Cortex of kidney (tissue), 1 donor: ENCODE measurements at places on chromosomes 2 and 18.

DNA sequence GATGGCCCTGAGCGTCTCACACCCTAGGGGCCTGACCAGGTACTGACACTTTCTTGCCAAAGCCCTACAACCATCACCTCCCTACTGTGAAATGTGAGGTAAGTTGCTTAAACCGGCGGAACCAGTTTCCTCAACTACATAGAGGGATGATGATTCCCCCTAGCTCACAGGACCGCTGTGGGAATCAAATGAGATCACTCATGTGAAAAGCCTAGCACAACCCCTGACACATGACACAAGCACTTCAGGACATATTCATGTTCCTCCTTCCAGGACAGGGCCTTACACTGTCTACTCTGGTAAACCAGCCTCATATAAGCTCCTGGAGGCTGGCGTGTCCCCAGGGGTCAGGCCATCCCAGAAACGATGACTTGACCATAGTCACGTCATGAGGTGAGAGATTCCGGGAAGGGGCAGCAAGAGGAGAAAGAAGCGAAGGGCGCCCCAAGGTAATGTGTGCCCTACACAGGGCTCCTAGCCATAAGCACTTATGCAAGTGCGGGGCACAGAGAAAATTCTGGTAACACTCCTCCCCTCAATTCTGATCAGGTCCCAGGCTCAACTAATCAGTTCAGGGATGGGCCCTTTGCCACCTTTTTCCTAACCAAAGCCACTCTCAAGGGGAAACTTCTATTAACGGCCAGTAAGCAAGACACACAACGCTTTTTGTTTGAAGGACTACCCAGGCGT is 49.5 kb downstream of the C2orf42 start:
- DNase-seq: no peak

DNA sequence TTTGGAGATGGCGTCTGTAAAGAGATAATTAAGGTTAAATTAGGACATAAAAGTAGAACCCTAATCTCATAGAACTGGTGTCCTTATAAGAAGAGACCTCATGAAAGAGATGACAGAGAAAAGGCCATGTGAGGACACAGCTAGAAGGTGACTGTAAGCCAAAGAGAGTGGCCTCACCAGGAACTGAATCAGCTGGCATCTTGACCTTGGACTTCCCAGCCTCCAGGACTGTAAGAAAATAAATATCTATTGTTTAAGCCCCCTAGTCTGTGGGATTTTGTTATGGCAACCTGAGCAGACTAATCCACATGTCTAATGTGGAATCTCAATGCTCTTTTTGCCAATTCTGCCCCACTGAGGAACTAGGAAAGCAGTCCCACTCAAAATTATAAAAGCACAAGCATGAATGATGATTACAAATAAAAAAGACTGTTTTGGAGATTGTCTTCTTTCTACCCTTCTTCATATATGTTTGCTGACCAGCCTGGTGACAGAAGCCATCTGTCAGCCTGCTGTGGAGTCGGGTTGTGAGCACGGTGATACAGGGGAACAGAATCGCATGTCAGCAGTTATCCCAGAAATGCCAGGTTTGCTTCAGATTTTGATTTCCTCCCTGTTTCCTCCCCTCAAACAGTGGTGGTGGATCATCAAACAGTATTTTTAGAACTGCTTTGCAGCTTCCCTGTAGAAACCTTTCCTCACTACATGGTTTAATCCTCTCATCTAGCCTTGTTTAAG is 54.2 kb downstream of the INPP4A start:
- DNase-seq: no peak

DNA sequence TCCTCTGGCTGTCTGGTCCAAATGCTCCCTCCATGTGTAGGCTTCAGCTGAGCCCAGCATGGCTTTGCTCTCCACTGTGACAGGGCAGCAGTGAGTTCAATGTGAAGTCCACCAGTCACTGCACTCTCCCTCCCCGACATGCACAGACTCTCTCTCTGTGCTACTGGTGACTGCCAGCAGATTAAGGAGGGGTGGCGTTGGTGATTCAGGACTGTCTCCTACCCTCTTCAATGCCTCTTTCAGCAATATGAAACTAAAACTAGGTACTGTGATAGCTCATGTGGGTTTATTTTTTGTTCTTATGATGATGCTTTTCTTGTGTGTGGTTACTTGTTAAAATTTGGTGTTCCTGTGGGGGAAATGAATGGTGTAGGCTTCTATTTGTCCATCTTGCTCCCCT is 201.0 kb upstream of the RBMS1 start:
- DNase-seq: no peak

DNA sequence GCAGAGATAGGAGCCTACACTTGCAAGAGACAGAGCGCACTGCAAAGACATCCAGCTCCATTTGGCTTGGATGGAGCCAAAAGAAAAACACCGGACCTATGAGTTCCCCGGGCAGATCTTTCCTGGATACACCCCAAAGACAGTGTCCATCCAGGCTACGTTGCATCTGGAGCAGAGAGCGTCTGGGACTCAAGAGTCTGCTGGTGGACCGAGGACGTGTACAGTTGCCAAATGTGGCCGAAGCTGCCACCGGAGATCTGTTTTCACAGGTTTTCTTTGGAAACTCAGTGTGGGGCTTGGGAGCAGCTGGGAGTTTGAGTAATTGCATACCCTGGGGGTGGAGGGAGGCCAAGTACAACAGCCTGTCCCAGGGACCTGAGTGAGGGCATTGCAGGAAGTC is 192.3 kb upstream of the OSR1 start:
- no peak for DNase-seq

- no peak for DNase-seq
Measured at GRCh38 chr2:20429528-20429927, 17.3 kb upstream of the RHOB start.

DNA sequence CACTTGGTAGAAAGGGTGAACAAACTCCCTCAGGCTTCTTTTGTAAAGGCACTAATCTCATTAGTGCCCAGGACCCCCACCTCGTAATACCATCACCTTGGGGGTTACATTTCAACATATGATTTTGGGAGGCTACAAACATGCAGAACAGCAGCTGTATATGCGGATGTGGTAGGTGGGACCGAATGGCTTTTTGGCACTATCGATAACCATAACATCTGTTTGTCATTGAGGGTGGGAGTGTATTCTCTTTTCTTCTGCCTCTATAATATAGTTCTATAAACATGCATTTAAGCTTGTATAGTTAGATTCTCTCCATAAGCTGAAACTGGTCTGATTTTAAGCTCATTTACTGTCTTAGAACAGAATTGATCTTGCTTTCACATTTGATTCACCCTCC is 239.1 kb upstream of the BOD1L2 start:
- no peak for DNase-seq
